Stimulated activated CD4-positive, alpha-beta T cell treated with anti-CD3 and anti-CD28 coated beads, Interleukin-1b, Interleukin-23, amount 100 ng/mL, for 1 hour (primary cell): ENCODE measurements at places on chromosomes 6 and 20.

GRCh38 chr20:47791084-47791599 is 5.9 kb upstream of the SULF2 start:
- no peak for DNase-seq

DNA sequence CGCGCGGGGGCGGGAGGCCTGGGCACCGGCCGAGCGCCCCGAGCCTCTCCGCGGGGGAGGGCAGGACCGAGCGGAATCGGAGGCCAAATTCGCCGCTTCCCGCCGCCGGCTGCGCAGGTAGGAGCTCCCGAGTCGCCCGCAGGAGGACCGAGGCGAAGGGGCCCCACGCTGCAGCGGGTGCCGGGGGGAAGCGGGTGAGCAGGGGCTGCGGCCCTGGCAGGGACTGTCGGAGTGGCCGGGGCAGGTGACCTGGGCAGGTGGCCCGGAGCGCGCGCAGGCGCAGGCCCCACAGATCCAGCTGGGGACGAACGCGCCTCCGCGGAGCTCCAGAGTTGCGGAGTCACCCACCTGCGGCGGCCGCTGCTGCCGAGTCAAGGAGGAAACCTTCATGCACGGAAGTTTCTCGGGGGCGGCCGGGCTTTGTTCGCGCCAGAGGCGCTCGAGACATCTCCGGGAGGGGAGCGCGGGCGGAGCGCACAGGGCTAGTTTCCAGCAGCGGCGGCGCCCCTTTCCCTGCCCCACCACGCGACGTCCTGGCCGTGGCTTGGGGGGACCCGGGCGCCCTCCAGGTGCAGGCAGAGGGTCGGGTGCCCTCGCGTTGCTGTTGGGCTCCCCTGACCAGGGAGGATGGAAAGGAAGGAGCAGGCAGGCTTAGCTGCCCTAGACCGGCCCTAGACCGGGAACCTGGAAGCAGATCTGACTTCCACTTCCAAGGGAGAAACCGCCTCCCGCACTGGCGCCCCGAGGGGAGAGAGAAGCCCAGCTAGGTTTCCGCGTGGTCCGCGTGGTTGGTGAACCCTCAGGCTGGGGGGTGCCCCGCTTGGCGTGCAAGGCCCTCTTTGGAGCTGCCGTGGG is 590 bp downstream of the SLCO4A1 start:
- DNase-seq = peak; percentile 39

DNA sequence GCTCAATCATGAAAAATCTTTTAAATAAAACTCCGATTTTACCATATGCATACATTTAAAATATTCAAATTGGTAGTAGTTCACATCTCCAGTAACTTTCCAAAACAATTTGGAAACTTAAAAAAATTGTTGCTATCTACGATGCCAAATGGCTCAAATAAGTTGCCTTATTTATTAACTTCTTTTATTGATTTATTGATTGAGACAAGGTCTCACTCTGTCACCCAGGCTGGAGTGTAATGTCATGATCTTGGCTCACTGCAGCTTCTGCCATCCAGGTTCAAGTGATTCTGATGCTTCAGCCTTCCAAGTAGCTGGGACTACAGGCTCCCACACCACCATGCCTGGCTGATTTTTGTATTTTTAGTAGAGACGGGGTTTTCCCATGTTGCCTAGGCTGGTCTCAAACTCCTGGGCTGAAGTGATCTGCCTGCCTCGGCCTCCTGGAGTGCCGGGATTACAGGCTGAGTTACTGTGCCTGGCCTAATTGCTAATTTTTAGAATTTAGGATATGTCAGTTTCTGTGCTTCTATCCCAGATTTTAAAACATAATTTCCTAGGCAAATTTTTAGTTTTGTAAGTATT is 12.9 kb downstream of the NKX2-4 start:
- DNase-seq = no peak

- no peak for DNase-seq
Measured at GRCh38 chr6:264626-265025, 27.7 kb upstream of the DUSP22 start.

DNA sequence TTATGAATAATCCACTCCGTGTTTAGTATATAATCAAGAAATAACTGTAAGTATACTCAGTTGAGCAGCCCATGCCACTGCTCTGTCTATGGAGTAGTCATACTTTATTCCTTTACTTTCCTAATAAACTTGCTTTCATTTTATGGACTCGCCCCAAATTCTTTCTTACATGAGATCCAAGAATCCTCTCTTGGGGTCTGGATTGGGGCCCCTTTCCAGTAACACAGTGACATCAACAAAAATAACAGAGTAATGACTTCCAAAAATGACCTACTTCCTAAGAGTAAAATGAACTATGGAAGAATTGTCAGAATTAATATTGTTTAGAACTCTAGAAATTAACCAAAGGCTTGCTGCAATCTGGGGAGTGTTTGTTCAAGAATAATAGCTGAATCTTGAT is 8.8 kb downstream of the OR2H1 start:
- DNase-seq = no peak

DNA sequence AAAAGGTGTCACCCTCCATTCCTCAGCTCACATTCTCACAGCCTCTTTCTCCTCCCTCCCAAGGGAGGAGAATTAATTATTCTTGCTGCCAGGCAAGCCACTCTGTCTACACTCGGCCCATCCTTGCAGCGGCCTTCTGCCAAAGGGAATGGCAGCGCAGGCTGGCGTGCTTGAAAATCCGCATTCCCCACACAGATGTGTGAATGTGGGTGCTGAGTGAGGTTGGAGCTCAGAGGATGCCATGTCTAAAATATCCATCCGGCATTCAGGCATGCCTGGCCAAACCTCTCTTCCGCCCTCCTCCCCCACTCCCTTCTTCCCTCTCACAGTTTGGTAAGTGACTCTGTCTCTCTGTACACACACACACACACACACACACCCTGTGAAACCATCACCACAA is 27.7 kb downstream of the PNPLA1 start:
- DNase-seq = no peak

GRCh38 chr6:96975852-96976251 is 51.3 kb downstream of the KLHL32 start:
- no peak for DNase-seq

DNA sequence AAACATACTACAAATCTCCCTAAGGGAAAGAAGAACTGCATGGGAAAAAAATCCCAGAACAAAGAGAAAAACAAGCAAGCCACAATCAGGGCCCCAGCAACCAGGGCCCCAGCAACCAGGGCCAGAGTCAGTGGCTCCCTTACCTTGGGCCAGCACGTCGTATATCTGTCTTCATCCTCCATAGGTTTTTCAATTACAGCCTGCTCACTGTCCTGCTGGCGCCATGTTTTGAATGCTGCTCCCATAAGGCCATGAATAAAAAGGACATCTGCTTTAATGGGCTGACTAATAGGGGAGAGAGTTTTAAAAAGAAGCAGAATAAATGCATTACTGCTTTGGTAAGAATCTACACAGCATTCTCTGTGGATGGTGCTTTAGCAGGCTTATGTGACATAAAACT is 49.2 kb downstream of the SERAC1 start:
- DNase-seq = no peak

DNA sequence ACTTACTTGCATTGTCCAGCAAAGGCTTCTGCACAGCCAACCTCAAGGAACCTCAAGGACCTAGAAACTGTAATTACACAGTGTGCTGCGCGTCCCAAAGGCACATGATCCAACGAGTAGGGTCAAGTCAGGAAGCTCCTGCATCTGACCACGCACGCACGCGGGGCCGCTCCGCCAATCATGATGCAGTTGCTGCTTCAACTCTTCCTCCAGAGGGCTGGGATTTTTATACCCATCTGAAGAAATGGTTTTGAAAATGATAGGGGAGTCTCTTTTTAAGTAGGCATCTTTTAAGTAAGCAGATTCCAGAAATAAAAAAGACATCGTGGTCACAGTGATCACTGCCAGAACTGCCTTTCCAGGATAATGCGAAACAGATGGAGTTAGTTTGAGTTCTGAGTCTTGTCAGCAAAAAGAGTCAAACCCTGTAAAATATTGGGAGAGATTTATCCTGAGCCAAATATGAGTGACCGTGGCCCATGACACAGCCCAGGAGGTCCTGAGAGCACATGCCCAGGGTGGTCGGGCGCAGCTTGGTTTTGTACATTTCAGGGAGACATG is 34.0 kb downstream of the KIF25 start:
- DNase-seq = no peak

- no peak for DNase-seq
Measured at GRCh38 chr20:54995553-54995952, 520.2 kb downstream of the DOK5 start.

DNA sequence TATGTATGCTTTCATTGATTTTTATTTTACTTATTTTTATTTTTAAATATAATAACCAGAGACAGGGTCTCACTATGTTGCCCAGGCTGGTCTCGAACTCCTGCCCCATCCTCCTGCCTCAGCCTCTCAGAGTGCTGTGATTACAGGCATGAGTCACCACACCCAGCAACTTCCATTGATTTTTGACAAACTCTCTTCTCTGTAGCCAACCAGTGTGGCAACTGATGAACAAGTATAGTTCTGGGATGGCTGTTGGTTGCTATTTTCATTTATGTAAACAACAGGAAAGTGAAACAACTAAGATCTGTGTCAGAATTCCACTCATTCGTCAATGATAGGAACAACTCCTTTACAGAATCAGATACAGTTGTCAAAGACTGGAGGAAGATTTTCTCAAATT is 356.7 kb upstream of the JARID2 start:
- DNase-seq = no peak

DNA sequence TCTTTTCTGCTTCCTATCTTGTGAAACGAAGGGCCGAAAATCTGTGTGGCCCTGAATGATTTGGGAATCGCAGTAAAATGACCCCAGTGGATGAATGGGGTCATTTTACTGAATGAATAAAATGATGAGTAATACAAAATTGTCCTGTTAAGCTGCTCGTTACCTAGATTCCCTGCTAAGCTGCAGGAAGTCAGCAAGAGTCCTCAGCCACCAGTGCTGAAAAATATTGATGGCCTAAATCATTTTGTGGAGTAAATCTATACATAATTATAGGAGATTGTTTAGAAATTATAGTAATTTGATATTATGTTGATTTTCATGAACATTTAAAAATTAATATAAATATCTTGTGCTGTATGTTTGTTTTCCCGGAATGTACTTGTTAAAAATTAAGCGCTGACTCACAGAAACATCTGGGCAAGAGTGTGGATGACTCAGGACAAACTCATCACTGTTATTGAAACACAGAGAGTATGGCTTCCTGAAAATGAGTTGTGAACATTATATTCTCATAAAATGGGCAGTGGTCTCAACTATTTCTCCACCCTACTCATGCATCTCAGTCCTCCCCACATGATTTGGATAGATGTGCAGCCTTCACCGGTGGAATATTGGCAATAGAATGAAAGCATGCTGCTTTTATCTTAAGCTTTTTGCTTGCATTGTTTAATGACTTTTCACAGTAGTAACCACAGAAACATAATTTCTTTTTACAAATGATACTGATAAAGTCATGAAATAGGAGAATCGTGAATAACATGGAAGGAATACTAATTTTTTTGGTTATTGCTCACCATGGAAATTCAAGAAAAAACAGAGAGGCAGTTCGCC is 36.2 kb upstream of the RGS17 start:
- DNase-seq = no peak

DNA sequence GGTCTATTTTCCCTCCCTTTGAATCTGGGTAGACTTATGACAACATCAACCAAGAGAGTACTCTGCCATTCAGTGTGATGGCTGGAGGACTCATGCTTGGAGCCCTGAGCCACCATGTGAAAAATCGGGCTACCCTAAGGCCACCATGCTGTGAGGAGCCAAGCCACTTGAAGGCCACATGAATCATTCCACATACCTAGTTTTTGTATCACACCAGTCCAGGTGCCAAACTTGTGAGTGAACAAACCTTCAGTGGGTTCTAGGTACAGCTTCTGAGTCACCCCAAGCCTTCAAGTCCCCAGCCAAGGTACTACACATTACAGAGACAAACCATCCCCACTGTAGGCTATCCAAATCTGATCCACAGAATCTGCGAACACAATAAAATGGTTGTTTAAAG is 37.4 kb upstream of the E2F3 start:
- no peak for DNase-seq

- DNase-seq = no peak
Measured at GRCh38 chr20:63682384-63683139, 13.9 kb upstream of the TNFRSF6B start.

DNA sequence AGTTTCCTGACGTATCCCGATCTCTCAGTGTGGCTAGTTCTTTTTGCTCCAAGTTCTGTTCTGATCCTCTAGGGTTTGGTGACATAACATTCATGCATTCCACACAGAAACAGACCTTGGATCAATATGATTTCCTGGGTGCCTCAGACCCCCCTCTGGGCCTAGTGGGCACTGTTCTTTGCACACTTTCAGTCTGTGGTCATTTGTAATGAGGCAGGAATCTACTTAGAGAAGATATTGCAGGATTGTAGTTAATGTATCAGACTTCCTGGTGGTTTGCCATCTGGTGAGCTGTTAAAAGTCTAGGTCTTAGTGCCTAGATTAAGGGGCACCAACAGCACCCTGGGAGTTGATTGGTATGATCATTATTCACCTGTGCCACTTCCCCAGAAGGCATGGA is 7.5 kb downstream of the BEND6 start:
- no peak for DNase-seq

DNA sequence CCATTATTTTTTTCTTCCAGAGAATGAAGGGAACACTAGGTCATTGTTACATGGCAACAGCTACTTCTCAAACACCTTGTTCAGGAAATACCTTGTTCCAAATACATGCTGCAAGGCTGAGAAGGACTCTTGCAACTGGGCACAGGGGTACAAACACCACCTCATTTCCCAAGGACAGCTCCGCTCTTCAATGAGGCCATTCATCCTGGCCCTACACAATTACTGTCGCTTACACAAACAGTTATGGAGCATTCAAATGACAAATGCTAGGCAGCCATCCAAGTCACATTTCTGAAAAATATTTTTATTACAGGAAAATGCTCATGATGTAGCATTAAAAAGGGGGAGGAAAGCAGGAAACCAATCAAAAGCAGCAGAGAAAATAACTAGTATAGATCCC is 611.9 kb downstream of the DHX35 start:
- DNase-seq = no peak

DNA sequence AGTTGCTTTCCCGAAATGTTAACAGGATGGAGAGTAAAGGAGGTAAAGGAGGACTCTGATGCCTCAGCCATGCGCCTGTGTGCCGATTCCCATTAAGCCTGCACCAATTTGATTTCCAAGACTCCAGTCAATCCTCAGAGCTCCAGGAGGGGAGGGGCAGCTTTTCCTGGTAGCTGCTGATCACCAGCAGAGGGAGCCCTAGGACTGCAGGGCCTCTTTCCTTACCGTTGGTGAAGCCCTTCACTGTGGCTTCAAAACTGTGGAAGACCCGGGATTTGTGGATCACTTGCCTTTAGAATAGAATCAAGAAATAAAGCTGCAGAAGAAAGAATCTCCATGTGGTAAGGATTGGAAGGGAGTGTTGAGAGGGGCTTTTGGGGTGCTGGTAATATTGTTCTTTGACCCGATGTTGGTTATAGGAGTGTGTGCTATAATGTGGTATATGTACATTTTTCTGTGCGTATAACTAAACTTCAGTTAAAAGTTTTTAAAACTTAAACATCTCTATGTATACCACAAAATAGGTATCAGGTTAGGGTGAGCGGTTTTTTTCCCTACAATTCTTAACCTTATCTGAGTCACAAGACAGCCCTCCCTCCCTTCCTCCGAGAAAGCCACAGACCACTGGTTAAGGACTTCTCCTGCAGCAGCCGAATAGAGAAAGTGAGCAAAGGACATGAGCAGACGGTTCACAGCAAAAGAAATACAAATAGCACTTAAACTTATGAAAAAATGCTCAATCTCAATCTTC is 6.9 kb upstream of the OSER1 start:
- peak; percentile 32 for DNase-seq
